ENCODE measurements at places on chromosomes 3 and 15.
A peak's percentile ranks its signal among the peaks of the same experiment; 100 is the strongest.

DNA sequence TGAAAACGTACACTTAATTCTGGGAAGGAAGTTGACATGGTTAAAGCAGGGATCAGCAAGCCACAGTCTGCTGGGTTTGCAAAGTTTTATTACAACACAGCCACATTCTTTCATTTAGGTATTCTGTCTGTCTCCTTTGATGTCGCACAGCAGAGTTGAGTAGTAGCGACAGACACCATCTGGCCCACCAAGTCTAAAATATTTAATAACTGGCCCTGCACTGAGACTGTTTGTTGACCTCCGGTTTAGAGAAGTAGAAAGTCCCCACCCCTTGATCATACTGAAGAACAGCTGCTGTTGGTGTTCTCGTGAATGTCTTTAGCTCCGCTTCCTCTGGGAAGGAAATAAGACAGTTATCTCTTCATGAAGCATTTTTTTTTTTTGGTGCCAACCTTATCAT, 66.2 kb downstream of the MCTP2 start:
- no peak for DNase-seq

DNA sequence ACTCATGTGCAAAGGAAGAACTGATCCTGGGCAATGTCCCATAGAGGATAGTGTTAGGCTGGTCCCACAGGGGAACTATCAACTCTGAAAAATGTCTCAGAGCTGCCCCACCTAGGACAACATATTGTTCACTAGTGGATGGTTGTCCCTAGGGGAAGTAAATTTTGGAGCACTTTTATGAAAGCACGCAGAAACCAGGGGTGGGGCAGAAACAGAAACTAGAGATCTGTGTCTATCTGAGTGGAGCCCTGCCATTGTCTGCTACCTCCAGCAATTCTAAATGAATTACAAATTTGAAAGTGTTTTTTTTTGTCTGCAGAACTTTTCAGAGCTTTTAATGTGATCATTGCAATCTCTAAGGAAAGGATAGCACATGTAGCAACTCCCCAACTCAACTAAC, 357.1 kb upstream of the PROK2 start:
- DNase-seq, result no peak

DNA sequence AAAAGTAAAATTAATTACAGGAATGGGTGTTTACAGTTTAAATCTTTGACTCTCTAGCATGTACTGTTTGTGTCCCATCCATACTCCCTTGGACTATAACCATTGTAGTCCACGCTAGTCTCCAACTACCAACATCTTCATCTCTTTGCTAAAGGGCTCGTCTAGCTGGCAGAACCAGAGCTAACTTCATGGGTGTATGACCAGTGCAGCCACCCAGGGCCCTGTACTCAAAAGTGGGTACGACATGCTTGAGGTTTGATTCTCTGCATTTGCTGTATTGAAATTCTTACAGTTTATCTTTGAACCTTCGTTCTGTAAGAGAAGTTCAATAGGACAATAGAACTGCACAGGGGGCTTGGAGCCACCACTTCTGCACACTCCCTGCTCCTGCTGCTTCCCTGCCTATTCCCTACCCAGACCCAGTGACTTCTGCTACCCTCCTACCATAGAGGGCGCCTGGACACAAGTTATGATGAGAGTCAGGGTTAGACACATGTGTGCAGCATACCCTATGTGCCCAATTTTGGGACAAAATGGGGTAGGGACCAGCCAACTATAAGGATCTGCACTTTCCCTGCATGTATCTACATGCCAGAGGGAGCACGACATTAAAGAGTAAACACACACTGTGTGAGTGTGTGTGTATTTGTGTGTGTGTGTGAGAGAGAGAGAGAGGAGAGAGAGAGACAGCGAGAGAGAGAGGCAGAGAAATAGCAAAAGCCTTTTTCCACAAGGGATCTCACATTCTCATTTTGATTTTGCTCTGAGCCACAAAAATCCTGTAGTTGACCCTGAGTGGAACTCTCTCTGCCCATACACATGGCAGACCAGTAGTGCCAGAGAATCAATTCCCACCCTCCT, 59.0 kb upstream of the NECTIN3 start:
- DNase-seq, result no peak

GRCh38 chr15:40392986-40393948, 10.7 kb downstream of the KNSTRN start:
- DNase-seq, result no peak

DNA sequence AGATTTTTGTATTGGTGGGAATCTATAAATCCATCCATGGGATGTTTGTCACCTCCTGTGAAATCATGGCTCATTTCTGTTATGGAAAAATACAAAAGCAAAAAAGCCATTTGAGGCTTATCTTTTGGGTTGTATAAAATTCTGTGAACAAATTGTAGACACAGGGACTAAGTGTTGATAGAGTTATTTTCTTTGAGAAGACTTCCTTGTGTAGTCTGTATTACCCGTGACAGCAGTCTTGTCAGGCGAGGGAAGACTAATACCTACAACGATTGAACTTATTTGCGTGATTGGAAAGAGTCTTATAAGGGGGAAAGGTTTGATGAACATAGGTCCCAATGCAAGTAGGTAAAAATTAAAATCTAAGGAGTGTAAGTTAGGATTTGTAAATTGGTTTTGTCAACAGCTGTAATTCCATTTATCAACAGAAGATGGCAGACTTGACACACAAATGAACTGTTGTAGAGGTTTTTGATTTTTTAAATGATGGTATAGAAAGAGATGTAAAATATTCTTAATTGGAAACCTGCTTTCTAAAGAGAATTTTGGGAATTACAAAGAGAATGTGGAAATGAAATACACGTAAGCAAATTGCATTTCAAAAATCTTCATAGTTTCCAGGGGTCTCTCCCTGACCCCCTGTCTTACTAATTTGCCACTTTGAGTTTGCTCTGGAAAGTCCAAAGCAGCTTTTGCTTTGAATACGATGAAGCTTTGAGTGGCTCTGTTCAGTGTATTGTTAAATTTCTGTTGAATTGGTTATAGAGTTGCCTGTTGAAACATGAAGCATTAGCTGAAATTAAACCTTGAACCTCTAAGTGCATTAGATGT, 33.2 kb downstream of the SLC25A26 start:
- DNase-seq, result no peak

DNA sequence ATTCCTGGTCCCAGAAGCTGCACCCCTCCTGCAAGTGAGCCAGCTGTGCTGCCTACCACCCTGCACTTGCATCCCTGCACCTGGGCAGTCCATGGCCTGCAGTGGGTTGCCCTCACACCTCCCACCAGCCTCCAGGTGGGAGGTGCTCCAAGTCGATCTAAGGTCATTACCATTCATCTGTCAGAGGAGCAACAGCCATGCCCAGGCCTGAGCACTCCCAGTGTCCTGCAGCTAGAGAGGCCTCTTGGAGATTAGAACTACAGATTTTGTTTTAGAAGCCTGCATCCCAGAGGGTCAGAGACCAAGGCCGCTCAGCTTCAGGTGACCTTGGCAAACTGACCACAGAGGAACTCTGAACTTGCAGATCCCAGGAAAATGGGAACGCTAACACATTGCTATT, 9.0 kb upstream of the ZXDC start:
- no peak for DNase-seq

GRCh38 chr15:67859331-67859946, 19.6 kb upstream of the RNU6-1 start:
- DNase-seq, result no peak

GRCh38 chr15:72685301-72685924, 569 bp downstream of the HIGD2B start:
- no peak for DNase-seq

GRCh38 chr3:17420668-17421067, 321.8 kb downstream of the TBC1D5 start:
- DNase-seq, result no peak

DNA sequence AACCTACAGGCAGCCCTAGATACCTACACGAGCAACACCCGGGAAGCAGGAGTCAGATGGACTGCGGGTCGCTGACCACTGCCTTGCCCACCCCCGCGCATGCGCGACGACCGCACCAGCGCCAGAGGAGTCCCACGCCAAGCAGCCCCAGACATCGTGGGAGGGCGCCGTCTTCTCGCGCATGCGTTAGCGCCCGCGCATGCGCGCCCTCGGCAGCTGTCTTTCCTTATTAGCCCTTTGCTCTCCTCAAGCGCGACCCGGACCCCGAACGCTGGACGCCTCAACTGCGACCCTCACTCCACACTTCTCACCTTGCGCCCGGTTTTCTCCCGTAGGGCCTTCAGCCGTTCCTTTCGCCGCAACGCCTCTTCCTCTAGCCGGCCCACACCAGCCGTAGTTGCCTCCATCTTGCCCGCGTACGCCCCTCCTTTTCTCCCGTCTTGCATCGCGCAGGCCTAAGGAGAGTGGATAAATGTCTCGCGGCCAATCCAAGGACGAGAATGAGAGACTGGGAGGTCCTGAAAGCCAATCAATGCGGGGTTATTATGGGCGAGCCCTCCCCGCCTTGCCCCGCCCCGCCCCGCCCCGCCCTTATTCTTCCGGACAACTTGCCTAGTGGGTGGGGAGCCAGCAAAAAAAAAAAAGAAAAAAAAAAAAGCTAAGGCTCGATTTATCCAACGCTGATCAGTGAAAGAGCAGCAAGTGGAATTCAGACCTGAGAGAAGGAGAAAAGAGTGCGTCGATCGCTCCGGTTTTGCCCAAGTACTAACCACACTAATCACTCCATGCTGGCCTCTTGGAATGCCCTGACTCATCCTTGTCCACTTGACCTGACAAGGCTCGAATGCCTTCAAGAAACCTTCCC, at the start of gene CCDC12:
TSS of gene CCDC12 (minus strand) at position 420 of the 865 bp plus-strand sequence. CDS start at position 407, 13 bp downstream.
- DNase-seq, result peak; percentile 95

DNA sequence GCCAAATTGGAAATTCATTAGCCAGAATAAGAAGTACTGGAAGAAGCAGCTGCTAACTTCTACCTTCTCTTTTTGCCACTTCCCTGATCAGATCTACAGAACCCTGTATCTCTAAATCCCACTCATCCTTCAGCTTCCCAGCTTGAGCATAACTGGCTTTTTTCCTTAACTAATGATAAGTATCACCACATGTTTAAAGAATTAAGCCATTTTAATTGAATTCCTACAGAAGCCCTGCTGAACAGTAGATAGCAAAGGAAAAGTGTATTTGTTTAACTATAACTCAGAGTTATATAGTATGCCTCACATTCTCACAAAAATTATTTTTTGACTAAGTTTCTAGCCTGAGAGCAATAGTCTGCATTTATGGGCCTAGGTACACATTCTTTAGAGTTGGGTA, 262.4 kb downstream of the UBE2E2 start:
- DNase-seq, result no peak

- DNase-seq, result no peak
These were observed 61.4 kb downstream of the TUSC7 start for GRCh38 chr3:116770815-116771450.

- no peak for DNase-seq
These were observed 61.4 kb downstream of the SH3BP5 start for GRCh38 chr3:15271030-15271429.

GRCh38 chr3:162348912-162349311, 852.3 kb downstream of the OTOL1 start:
- DNase-seq, result no peak

- DNase-seq, result no peak
These were observed 864.9 kb downstream of the FHIT start for GRCh38 chr3:60386306-60386705.

GRCh38 chr3:151620071-151620470, 113.7 kb upstream of the AADACL2 start:
- no peak for DNase-seq

DNA sequence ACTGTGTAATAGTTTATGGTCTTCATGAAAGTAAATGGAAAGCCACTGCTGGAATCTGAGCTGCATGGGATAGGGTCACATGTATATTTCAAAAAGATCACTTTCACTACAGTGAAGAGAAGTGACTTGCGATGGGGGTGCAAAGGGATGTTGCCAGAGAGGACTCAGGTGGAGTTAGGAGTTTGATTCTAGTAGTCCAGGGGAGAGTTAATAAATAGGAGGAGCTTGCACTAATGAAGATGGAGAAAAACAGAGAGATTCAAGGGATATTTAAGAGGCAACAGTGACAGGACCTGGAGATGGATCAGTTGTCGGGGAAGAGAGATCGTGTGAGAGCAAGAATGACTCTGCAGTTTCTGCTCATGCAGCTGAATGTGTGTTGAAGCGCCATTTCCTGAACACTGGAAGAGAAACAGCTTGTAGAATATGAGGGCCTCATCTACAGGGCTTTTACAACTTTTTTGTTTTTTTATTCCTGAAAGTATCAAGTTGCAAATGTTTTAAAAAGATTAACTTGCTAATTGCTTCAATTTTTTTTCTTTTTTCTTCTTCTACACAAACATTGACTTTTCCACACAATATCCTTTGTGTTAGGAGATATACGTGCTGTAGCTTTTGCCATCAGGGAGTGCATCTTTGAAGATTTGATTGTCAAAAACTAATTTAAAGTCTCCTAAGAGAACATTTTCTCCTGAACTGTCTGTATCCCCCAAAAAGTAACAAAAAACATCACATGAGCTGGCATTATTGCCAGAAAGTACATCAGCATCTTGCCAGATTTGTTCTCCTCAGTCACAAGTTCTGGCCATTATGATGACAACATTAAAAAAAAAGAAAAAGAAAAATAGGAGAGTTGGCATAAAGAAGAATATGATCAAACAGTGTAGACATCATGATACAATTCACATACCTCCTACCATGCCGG, 37.5 kb downstream of the SETMAR start:
- no peak for DNase-seq

DNA sequence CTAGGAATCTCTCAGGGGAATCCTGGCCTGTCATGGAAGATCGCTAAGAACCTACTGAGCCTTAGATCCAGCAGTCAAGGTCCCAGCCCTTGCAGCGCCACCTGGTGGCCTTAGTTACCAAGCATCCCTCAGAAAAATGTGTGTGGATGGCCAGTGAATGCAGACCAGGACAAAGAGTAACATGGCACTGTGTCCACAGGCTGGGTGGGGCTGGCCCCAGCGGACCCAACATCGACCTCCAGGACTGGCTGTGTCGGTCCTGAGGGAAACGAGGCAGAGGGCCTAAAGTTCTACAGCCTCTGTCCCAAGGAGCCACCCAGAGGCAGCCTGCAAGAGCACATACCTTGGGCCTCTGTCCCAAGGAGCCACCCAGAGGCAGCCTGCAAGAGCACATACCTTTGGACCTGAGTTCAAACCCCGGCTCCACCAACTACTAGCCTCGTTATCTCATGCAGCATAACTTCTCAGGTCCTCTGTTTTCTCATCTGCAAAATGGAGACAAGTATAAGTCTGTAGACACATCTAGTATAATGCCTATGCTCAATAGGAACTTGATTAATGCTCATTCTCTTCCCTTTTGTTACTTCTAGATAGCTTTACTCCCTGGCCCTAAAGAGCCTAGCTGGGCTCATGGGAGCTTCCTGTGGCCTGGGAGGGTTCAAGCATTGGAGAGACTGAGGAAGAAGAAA, 57.5 kb upstream of the HERC1 start:
- DNase-seq, result peak; percentile 36
